ENCODE measurements at places on chromosomes 11 and 22.
A peak's percentile ranks its signal among the peaks of the same experiment; 100 is the strongest.

GRCh38 chr22:23227380-23227779 is 47.1 kb downstream of the BCR start:
- no peak for DNase-seq

- DNase-seq = no peak
Measured at GRCh38 chr11:131474947-131475346, 104.5 kb downstream of the NTM start.

DNA sequence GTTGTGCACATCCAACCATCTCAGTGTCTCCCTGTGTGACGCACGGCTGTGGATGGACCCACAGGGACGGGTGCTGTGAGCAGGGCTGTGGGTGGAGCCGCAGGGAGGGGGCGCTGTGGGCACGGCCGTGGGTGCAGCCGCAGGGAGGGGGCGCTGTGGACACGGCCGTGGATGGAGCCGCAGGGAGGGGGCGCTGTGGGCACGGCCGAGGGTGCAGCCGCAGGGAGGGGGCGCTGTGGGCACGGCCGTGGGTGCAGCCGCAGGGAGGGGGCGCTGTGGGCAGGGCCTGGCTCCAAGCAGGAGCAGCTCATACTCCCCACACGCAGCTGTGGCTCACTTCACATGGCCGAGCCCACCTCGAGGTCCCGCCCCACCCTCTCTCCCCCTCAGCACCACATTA is 6.0 kb upstream of the MAPK11 start:
- peak; percentile 97 for DNase-seq

GRCh38 chr22:45544588-45545170 is 42.0 kb downstream of the FBLN1 start:
- no peak for DNase-seq

DNA sequence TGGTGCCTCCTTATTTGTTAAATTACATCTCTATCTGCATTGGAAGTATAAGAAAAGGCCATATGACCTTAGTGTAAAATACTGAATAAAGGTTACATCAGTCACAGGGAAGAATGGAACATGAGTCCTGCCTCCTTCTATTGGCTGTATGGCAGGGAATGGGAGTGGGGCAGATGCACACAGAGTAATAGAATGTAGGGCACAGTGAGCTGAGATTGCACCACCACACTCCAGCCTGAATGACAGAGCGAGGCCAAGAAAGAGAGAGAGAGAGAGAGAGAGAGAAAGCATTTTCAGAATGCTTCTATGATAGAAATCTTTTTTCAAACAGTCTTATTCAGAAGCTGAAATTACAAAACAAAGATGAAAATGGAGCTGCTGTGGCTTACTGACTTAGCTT is 58.8 kb downstream of the SLN start:
- DNase-seq = no peak

DNA sequence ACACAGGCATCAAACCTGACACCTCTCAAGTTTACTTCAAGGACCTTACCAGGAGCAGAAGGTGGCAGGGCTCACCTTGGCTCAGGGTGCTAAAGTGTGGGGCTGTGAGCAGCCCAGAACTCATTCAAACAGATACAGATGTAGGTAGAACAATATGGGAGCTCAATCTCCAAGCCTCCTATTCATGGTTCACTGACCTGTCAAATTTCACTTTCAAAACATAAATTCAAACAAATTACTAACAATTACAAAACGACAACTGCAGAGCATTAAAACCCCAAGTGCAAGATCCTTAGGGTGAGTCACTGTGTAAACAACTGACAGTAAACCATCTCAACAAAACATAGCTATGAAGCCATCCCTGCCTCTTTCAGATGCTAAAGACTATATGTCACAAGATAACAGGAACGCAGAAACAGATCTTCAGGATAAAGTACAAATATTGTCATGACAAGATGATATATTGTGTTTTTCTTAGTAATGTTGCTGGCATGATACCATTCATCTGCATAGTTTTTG is 303.5 kb upstream of the ANO3 start:
- no peak for DNase-seq

- DNase-seq = no peak
Measured at GRCh38 chr11:35814081-35814695, 129.7 kb upstream of the LDLRAD3 start.

DNA sequence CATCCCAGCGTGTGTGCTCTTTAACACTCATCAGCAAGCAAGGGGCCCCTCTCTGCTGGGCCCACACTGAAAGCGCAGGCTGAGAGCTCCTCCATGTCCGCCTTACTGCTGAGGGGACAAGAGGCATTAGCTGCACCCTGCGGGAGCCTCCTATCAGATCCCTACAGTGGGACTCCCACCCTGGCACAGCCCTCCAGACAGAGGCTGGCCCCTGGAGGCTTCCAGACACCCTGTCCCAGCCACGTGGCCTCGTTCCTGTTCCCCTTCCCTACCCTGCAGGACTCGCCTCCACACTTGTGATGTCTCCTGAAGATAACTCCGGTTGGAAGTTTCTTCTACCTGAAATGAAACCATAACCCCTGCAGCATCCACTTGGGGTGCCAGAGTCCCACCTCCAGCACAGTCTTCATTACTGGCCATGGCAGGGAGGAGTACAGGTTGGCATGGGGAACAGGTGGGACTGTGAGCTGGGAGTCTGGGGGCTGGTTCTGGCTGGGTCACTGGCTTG is 5.0 kb upstream of the SH3BP1 start:
- DNase-seq = no peak

- DNase-seq = no peak
Measured at GRCh38 chr11:16194566-16194965, 161.8 kb downstream of the SOX6 start.

- DNase-seq = no peak
Measured at GRCh38 chr11:65184146-65184545, 2.4 kb downstream of the CAPN1 start.

GRCh38 chr11:88950975-88951374 is 114.8 kb downstream of the GRM5 start:
- DNase-seq = no peak

- no peak for DNase-seq
Measured at GRCh38 chr11:31807799-31808667, 3.1 kb downstream of the PAX6 start.

DNA sequence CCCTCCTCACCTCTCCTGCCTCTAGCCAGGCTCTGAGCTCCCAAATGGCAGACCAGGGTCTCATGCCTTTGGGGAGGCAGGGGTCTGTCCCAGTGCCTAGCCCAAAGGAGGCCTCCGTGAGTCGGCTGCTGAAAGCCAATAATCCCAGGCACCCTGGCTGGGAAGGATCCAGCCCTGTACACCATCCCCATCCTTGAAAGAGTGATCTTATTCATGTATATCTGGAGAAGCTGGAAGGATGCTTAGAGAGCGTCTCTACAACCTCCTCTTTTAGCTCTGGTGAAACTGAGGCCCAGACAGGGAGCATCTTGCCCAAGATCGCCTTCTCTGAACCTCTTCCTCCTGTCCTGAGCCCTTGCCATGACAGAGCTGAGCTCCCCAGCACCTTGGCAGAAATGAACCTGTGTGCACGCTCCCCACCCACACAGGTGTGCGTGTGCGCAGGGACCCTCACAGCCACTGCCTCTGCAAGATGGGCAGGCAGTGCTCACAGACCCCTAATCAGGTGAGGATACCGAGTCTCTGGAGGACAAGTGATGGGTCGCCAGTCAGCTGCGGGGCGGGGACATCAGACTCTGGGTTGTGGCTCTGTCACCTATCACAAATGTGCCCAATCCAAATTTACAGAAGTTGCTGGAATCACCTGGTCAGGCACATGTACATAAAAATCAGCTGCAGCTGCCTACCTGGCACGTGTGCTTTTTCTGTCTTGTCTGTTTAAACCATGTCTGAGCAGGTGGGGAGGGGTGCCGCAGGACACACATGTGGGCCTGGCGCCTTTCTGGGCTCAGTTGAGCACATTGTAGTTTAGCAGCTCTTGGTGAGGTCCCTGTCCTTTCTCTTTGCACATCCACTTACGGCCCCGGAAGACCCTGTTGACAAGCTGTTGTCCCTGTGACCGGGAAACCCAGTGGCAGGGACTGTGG is 49.3 kb upstream of the WNT7B start:
- DNase-seq = no peak

GRCh38 chr22:43100225-43100624 is 10.3 kb upstream of the BIK start:
- no peak for DNase-seq

- DNase-seq = no peak
Measured at GRCh38 chr11:84465040-84465439, 1162.1 kb downstream of the DLG2 start.

- no peak for DNase-seq
Measured at GRCh38 chr11:69818231-69818602, 999 bp downstream of the FGF3 start.

- no peak for DNase-seq
Measured at GRCh38 chr22:49936973-49937757, 18.7 kb downstream of the CRELD2 start.

DNA sequence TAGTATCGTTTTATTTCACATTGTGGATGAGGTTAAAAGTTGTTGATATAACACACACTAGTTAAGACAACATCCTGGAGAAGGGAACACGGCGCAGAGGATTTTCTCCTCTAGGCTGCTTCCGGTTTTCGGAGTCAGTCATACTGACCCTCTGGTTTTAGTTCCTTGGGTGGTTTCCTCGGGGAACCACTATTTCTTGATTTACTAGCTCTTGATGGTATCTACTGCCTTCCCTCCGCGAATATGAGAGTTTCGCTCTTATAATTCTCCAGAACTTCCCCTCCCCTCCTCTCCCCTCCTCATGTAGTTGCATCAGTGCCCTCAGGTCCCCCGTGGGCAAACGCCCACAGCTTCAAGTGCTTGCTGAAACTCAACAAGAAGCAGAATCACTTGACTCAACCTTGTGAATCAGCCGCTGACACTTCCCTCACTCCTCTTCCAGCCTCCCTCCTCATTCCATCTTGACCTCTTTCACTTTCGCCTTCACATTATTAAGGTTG is 15.9 kb upstream of the APOBEC3A start:
- DNase-seq = peak; percentile 52

- no peak for DNase-seq
Measured at GRCh38 chr11:10725114-10725906, 25.7 kb upstream of the CTR9 start.

DNA sequence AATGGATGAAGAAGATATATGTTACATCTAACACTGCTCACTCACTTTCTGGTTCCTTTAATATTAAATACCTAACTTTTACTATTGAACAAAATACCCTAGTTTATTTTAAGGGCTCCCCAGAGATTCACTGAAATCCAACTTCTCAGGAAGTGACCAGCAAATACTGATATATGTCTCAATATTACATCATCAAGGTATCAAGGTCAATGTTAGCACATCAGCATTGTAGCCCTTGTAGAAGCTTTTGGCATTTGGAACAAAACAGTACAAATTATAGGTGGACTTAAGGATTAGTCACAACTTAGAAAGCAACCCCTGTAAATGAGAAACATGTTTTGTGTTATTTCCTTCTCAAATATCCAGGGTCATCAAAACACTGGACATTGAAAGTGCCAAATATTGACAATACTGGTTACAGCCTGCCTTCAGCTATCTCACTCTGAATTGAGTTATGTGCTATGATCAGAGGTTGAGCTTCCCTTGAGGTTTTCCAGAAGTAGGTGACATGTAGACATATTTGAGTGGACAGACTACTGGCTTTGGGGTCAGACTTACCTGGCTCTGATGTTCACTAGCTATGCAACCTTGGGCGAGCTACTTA is 1.9 kb upstream of the ATL3 start:
- no peak for DNase-seq

- no peak for DNase-seq
Measured at GRCh38 chr11:70040452-70040851, 37.7 kb upstream of the ANO1 start.

- DNase-seq = no peak
Measured at GRCh38 chr11:10181811-10182210, 112.2 kb downstream of the SBF2 start.

GRCh38 chr11:95100856-95101507 is 11.3 kb downstream of the ENDOD1 start:
- DNase-seq = no peak

DNA sequence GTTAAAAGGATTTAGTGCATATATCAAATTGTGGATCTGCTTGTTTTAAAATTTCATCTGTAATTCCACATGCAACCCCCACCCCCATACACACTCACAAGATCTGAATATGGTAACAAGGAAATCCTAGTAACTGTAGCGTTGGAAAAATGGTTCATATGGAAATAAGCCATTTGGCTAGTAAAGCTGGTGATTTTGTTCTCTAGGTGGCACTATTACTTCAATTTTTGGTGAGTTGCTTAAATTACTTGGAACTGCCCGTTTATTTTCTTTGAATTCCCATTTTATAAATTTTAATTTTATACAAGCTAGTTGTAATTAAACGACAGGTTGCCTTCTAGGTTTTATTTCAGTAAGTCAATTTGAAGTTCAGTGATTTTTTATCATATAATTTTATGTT is 5.3 kb downstream of the BDNF start:
- no peak for DNase-seq

GRCh38 chr11:47955061-47955755 is 25.2 kb upstream of the PTPRJ start:
- DNase-seq = no peak

- DNase-seq = no peak
Measured at GRCh38 chr11:28346721-28347120, 238.5 kb downstream of the METTL15 start.

GRCh38 chr22:46419754-46420571 is 84.4 kb downstream of the TRMU start:
- no peak for DNase-seq

DNA sequence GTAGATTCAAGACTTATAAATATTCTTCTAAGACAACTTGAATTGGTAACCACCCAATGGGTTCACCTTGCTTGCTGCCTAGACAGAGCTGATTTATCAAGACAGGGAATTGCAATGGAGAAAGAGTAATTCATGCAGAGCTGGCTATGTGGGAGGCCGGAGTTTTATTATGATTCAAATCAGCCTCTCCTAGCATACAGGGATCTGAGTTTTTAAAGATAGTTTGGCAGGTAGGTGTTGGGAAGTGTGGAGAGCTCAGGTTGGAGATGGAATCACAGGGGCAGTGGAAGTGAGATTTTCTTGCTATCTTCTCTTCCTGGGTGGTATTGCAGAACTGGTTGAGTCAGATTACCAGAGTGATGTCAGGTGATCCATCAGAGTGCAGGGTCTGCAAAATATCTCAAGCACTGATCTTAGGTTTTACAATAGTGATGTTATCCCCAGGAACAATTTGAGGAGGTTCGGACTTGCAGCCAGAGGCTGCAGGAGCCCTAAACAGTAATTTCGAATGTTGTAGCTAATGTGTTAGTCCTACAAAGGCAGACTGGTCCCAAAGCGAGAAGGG is 1448.6 kb upstream of the RAG2 start:
- no peak for DNase-seq

- DNase-seq = no peak
Measured at GRCh38 chr11:24496386-24496735, 492 bp upstream of the LUZP2 start.

- no peak for DNase-seq
Measured at GRCh38 chr11:912266-912665, 1.7 kb upstream of the CHID1 start.

All from GM19239 (cell line).